GM23338 (cell line): ENCODE measurements at places on chromosomes 1 and 21. TPM values are rescaled to one million over a fixed set of nuclear protein-coding genes. Genes with fewer than 3 reads are reported as not detected.
A peak's percentile ranks its signal among the peaks of the same experiment; 100 is the strongest.

Gene IL12RB2
- polyA plus RNA-seq, result 0.43 and 0.79 TPM in 2 replicates

Gene SHISAL2A
- polyA plus RNA-seq, result 1.2 and 1.7 TPM in 2 replicates

Gene RHBDL2
- 0.70 and 1.2 TPM in 2 replicates for polyA plus RNA-seq

Gene C4BPA
- polyA plus RNA-seq, result not detected in 2 replicates

Gene CCT3
- 405 and 410 TPM in 2 replicates for polyA plus RNA-seq

Gene KRTAP19-1
- polyA plus RNA-seq, result not detected in 2 replicates

DNA sequence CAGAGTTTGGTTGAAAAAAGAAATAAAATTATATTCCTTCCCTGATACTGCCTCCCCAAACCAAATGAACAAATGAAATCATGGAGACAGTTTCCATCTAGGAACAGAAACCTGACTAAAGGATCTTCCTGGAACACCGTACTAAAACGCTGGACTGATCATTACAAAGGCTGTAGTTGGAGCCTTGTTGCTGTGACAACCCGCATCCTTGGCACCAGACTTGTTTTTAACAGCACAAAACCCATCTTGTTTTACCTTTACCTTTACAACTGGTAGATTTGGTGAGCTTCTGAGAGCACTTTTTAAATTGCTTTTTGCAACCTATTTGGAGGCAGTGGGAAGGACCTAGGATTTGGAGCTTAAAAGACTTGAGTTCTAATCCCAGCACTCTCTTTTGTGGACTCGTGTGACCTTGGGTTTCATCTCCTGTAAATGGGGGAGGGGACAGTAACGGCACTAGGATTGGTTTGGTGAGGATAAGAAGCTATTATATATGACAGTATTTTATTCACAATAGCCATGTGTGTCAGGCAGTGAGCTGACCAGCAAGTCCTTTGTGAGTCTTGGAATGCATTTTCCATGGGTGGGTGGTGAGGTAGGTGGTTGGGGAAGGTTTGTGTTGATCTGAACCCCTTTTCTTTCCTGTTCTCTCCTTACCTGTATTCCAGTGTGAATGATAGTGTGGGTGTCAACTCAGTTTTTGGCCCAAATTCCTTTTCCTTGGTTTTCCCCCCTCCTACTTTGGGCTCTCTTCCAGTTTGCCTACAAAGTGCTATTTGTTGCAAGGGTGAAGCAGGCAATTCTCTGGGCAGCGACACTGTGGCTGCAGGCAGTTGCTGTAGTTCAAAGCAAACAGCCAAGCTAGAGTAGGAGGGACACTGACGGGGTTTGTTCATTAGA is 12.6 kb downstream of the LRRC8D start:
- peak; percentile 35 for DNase-seq

DNA sequence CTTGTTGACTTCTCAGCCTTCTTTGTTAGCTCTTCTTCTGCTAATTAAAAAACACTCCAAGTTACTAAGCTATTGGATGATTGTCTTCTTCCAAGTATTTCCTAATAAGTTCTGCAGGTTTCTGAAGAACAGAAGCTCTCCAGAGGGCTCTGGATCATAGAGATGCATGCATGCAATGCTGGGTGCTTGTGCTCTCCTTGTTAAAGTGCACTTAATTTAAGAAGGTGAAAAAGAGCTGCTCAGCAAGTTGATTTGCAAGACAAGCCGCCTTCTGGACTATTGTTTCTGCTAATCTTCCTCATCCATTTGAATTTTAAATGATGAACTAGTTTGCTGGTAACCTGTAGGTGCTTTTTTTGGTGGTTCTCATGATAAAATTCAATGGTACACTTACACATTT is 16.1 kb downstream of the RRP15 start:
- peak; percentile 55 for DNase-seq

DNA sequence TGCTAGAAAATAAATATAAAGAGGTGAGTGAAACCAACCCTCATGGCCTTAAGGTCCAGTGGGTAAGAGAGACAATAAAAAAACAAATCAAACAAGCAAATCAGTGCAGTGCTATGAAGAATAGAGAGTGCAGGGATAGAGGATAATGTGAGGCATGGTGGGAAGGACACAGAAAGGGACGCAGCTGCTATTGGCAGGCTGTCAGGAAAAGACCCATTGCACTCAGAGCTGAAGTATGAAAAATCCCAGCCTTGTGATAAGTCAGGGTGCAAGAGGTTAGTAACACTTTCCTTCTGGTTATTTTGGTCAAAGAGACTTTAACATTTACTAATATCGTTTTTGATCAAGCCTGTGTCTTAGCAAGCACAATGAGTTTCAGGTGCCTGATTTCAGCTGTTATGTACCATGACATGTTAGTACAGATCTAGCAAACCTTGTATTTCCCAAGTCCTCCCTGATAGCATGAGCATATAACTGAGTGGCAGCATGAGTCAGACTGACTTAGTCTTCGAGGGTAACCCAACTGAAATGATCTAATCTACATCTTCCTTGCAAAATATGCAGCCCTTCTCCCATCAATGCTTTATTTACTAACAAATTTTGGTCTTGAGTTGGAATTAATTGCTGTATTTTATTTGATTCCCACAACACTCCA is 31.7 kb downstream of the CHML start:
- DNase-seq, result no peak

GRCh38 chr1:156709757-156710489 is 4.5 kb upstream of the CRABP2 start:
- no peak for DNase-seq

- no peak for DNase-seq
Measured at GRCh38 chr1:220331318-220331717, 59.1 kb upstream of the RAB3GAP2 start.

DNA sequence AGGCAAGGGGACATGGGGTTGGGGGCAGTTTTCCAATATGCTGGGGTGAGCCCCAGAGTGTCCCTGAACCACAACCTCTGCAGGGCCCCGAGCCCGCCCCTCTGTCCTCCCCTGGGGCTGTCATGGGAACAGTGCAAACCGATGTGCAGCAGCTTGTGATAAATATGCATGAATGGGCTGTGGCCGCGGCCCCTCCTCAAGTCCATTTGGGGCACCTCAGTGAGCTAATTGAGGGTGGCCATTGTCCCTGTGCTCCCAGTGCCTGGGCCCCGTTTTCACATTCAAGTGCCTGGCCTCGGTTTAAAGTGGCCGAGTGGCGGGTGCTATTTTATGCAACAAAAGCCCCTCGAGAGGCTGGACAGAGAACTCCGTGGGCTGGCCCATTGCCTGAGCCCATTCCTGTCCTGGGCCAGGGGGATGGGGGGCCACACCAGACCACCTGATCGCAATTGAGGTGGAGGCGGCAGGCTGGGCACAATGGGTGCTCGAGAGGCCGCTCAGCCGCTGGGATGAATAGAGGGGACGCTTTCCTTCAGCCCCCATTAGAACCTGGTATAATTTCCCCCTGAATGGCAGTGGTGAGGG is 193.7 kb downstream of the FOXD2 start:
- no peak for DNase-seq

GRCh38 chr1:32393832-32394140 is 455 bp downstream of the BSDC1 start:
- DNase-seq, result peak; percentile 75

- no peak for DNase-seq
Measured at GRCh38 chr1:248793592-248793991, 32.1 kb downstream of the SH3BP5L start.

DNA sequence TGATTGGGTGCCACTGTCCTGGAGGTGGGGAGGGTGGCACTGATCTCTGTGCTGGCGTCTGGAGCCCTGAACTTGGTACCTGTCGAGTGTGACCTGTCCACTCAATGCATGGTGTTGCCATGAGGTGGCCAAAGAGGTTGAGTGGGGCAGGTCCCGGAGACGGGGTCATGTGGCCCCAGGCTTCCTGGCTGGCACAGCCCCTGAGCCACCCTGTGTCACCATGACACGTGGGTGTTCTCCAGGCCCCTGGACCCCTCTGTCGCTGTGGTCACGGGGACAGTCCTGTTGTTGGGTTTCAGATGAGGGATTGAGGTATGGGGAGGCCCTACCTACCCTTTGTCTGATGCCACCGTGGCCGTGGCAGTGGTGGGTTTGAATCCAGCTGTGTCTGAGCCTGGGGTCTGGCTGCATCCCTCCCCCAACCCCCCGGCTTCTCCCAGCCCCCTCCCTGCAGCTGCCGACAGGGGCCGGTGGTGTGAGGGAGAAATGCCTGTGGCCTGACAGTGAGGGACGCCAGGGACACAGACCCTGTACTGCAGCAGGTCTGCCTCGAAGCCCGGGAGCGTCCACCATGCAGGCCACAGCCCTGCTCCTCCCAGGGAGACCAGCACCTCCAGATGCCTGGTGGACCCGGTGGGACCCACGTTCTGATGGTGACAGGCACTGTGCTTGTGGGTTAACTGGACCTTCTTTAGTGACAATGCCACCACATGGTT is 12.0 kb downstream of the TRPM2 start:
- DNase-seq, result no peak

DNA sequence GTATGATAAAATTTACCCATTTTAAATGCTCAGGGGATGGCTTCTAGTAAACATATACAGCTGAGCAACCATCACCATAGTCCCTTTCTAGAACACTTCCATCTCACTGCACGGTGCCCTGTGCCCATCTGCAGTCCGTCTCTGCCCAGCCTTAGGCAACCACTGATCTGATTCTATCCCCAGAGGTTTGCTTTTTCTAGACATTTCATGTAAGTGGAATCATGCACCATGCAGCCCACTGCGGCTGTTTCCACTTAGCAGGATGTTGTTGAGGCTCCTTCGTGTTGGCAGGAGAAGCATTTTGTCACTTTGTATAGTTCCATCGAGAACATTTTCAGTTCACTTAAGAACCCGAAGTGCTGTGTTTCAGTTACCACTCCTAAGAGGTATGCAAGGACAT is 27.8 kb upstream of the VAMP3 start:
- no peak for DNase-seq

GRCh38 chr1:52697795-52698674 is at the start of gene COA7:
Gene COA7 (minus strand): TSS chr1:52698347. CDS start chr1:52698326, 21 bp downstream.
- peak; percentile 86 for DNase-seq

GRCh38 chr1:15217654-15218053 is 29.4 kb upstream of the FHAD1 start:
- no peak for DNase-seq

GRCh38 chr1:59833991-59834390 is 19.2 kb downstream of the HOOK1 start:
- no peak for DNase-seq

GRCh38 chr1:230270559-230271281 is 155.4 kb downstream of the PGBD5 start:
- no peak for DNase-seq

DNA sequence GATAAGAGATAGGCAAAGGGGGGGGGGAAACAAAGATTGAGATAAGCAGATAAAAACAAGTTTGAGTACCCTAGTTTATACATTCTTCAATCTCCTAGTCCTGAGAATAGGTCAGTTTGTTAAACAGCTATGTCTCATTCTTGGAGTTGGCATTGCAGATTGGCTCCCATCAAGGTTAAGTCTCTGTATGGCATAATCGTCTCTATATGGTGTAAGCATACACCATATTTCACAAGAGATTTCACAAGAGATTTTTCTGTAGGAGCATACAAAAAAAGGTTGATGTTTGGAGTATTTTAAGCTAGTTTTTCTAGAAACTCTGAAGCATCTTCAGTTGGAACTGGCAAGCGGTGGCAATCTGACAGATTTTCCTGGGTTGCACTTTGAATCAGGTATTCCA is 35.8 kb downstream of the NCAM2 start:
- DNase-seq, result no peak

GRCh38 chr1:83846138-83846537 is 152.8 kb downstream of the TTLL7 start:
- no peak for DNase-seq
